ENCODE measurements at places on chromosomes 2 and 18. TPM values are rescaled to one million over a fixed set of nuclear protein-coding genes. Genes with fewer than 3 reads are reported as not detected.

DNA sequence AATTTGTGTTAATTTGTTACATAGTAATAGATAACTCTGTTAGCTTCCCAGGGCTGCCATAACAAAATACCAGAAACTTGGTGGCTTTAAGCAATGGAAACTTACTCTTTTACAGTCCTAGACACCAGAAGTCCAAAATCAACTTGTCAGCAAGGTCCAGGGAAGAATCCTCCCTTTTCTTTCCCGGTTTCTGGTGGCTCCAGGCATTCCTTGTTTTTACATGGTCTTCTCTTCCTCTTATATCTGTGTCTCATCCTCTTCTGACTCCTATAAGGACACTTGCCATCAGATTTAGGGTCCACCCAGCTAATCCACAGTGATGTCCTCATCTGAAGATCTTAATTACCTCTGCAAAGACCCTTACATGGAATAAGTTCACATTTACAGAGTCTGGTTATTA lies 95.6 kb downstream of the DDX1 start:
- no peak for DNase-seq
- H3K36me3 ChIP-seq: no peaks in the 10 kb centered on the region
- H3K4me1 ChIP-seq: no peaks in the 10 kb centered on the region
- no peaks in the 10 kb centered on the region for H3K27me3 ChIP-seq

MGAT4A gene
- total RNA-seq: 41.1 TPM

DNA sequence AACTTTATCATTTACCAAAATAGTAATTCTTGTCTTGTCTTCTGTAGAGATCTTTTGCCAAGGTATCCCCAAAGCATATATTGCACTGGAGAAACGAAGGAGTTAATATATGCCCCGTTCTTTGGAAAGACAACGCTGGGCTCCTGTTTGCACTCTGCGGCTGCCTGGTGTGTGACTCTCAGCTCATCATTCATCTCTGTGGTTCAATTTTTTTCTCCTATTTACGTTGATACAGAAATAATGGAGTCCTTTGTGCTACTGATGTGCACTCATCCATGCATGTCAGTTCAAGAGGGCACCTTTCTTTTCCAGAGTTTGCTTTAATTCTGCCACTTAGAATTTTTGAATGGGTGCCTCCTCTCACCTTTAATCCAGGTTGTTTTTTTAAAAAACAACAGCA lies 655.5 kb downstream of the DCDC2C start:
- no peaks in the 10 kb centered on the region for H3K36me3 ChIP-seq
- no peak for DNase-seq
- no peak overlapping the region for H3K4me3 ChIP-seq
- no peaks in the 10 kb centered on the region for H3K27me3 ChIP-seq

GRCh38 chr2:120720231-120720630 lies 15.4 kb upstream of the GLI2 start:
- DNase-seq: no peak
- H3K4me3 ChIP-seq: no peak overlapping the region
- H3K27ac ChIP-seq: no peak overlapping the region
- no peaks in the 10 kb centered on the region for H3K4me1 ChIP-seq
- H3K27me3 ChIP-seq: no peaks in the 10 kb centered on the region

DNA sequence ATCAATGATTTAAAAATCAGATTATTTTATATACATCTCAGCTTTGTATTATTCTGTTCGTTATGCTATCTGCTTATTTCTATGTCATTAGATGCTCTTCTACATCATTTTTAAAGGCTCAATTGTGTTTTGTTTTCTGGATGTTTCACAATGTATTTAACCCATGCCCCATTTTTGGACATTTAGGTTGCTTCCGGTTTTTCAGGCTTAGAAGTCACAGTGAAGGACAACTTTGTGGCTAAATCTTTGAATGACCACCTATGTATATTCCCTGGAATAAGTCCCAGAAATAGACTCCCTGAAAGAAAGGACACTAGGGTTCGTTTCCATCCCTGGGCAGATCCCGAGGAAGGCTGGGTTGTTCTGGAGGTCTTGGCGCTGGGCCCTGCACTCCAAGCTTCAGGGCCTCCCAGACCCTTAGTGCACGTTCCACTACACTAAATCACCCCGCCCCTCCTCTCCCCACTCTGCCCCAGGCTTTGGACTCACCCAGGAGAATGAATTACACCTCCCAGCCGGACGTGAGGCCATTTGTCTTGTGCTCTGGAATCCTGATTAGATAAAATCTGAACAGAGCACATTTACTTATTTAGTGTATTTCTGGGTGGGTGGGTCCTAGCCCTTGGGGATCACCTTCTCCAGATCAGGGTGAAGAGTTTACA lies 188.2 kb downstream of the ZFP36L2 start:
- H3K36me3 ChIP-seq: no peaks in the 10 kb centered on the region
- peaks cover 8% of the 10 kb centered on the region for H3K4me1 ChIP-seq
- H3K4me3 ChIP-seq: no peak overlapping the region
- DNase-seq: no peak
- H3K27me3 ChIP-seq: no peaks in the 10 kb centered on the region
- H3K27ac ChIP-seq: peak overlapping the region; percentile 90

PHOSPHO2 gene
- 16.2 TPM for total RNA-seq

GRCh38 chr2:39121523-39122063 lies 742 bp upstream of the SOS1 start:
- H3K27me3 ChIP-seq: no peaks in the 10 kb centered on the region
- H3K4me3 ChIP-seq: peak overlapping the region; percentile 86
- peak overlapping the region; percentile 95 for H3K27ac ChIP-seq
- DNase-seq: no peak
- H3K4me1 ChIP-seq: peaks cover 14% of the 10 kb centered on the region

SCN9A gene
- 2.0 TPM for total RNA-seq

- no peaks in the 10 kb centered on the region for H3K36me3 ChIP-seq
- peak overlapping the region; percentile 52 for H3K27ac ChIP-seq
- no peak for DNase-seq
- no peak overlapping the region for H3K4me3 ChIP-seq
These were observed 184.2 kb upstream of the SP5 start for GRCh38 chr2:170530803-170531564.

PLEKHH2 gene
- 67.2 TPM for total RNA-seq

All from breast epithelium (tissue), 4 donors.